ENCODE measurements at places on chromosomes 13 and 19.

- no peak for DNase-seq
Observed at GRCh38 chr13:98959786-98960605, 17.9 kb downstream of the DOCK9 start.

GRCh38 chr13:23636360-23636759 is 66.1 kb downstream of the TNFRSF19 start:
- DNase-seq: no peak

GRCh38 chr19:48102870-48103751 is 7.5 kb downstream of the PLA2G4C start:
- DNase-seq: peak; percentile 50

DNA sequence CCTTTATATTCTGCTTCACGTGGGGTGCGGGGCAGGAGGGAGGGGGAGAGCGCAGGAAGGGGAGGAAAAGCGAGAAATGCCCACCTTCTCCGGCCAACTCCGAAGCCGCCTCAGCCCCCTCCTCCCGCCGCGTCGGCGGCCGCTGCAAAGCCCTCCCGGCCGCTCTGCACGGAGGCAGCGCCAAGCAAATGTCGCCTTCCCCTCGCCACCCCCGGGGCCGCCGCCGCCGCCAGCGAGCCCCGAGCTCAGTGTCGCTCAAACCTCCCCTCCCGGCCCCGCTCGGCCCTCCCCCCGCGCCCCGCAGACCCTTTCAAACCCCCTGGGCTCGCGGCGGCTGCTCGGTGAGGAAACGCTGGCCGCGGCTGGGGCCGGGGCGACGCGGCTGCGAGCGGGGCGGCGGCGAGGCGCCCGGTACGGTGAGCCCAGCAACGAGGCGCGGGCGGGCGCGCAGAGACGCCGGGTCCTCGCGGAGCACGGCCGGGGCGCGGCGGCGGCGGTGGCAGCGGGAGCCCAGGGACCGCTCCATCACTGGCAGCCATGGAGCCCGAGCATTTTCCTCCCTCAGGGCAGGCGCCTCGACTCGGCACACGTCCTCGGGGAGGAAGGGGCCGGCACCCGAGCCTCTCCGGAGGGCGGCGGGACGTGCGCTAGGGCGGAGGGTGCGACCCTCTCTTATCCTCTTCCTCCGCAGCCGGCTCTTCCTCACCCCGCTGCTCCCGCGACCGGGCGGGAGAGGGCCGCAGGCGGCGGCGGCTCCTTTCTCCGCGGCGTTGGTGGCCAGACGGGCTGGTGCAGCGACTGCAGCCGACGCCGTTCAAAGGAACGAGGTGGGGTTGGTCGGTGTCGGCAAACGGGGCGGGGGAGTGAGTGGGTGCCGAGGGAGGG is 463 bp upstream of the TSC22D1 start:
- peak; percentile 72 for DNase-seq

GRCh38 chr19:51025809-51026553 is 435 bp downstream of the KLK11 start:
- no peak for DNase-seq

DNA sequence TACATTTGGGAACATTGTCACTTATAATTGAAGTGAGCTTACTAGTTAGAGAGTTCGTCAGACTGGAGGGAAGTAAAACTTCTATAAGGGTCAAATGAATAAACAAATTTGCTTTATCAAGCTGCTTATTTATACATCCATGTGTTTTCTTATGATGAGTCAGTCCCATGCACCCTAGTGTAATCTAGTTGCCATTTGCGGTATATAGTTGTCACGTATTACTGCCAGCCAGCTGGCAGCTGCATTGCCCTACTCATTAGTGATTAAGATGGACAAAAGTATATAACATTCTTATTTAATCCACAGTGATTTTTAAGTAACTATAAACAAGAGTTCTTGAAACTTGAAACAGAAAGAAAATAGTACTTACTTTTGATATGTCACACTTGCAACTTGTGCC is 182.4 kb downstream of the GPC6 start:
- no peak for DNase-seq

- no peak for DNase-seq
Observed at GRCh38 chr13:98766697-98767096, 14.2 kb upstream of the SLC15A1 start.
